ENCODE measurements at places on chromosomes 1 and 21. TPM values are rescaled to one million over a fixed set of nuclear protein-coding genes. Genes with fewer than 3 reads are reported as not detected.

The DNAJC28 gene
- 0.37 TPM for total RNA-seq

The TEX50 gene
- not detected for total RNA-seq

The KLHDC9 gene
- not detected for total RNA-seq

The GSTM4 gene
- 14.6 TPM for total RNA-seq

The PLD5 gene
- 0.05 TPM for total RNA-seq

The TTC34 gene
- 0.05 TPM for total RNA-seq

The ANXA9 gene
- total RNA-seq: 2.7 TPM

The SPRR4 gene
- not detected for total RNA-seq

The CORT gene
- 0.64 TPM for total RNA-seq

The SLC45A3 gene
- total RNA-seq: 13.4 TPM

The LCE1E gene
- total RNA-seq: not detected

The PRAMEF11 gene
- not detected for total RNA-seq

The LCA5L gene
- total RNA-seq: 0.90 TPM

The F13B gene
- total RNA-seq: not detected

The MX2 gene
- total RNA-seq: 58.7 TPM

The SZT2 gene
- 30.1 TPM for total RNA-seq

The TARBP1 gene
- 18.4 TPM for total RNA-seq

The SYPL2 gene
- total RNA-seq: 0.30 TPM

The PRELP gene
- total RNA-seq: not detected

The S100A7A gene
- not detected for total RNA-seq

The IGSF5 gene
- 0.16 TPM for total RNA-seq

The CD48 gene
- not detected for total RNA-seq

The UBASH3A gene
- total RNA-seq: not detected

The OLFML2B gene
- 0.16 TPM for total RNA-seq

The PRMT2 gene
- total RNA-seq: 76.4 TPM

The AXDND1 gene
- 0.82 TPM for total RNA-seq

The KRTAP7-1 gene
- total RNA-seq: not detected

Measured in A375 (cell line).